ENCODE measurements at places on chromosomes 3 and 15.

DNA sequence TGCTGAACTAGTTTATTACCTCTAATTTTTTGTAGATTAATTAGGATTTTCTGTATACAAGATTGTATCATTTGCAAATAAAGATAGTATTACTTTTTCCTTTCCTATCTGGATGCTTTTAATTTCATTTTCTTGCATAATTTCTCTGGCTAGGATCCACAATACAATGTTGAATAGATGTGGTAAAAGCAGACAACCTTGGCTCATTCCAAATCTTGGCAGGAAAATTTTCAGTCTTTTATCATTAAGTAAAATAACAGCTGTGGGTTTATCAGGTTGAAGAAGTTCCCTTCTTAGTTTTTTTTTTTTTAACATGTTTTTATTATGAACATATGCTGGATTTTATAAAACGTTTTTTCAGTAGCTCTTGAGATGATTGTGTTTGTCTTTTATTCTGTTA lies 422.6 kb downstream of the AGBL1 start:
- DNase-seq, result no peak

DNA sequence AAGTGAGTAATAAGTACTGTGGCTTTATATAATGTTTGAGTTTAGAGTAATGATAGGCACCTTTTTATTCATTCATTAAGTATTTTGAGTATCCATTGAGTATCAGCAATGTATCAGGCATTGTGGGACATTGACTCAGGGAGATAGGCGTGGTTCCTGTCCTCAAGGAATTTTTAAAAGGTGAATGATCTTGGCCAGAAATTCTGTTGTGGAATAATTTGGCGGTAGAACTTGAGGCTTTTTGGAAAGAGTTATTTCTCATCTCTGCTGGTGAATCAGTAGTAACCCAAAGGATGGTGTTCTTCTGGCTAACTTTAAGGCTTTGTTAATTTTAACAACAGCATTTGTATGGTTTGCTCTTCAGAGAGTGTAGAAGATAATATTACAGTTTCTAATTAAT lies 2.0 kb downstream of the RAB7A start:
- no peak for DNase-seq

- DNase-seq, result no peak
Observed at GRCh38 chr3:4426261-4426781, 40.7 kb downstream of the SUMF1 start.

- DNase-seq, result no peak
Observed at GRCh38 chr15:58748852-58749531, 515 bp downstream of the ADAM10 start.

GRCh38 chr3:196323016-196323415 lies 5.0 kb upstream of the DYNLT2B start:
- DNase-seq, result no peak

DNA sequence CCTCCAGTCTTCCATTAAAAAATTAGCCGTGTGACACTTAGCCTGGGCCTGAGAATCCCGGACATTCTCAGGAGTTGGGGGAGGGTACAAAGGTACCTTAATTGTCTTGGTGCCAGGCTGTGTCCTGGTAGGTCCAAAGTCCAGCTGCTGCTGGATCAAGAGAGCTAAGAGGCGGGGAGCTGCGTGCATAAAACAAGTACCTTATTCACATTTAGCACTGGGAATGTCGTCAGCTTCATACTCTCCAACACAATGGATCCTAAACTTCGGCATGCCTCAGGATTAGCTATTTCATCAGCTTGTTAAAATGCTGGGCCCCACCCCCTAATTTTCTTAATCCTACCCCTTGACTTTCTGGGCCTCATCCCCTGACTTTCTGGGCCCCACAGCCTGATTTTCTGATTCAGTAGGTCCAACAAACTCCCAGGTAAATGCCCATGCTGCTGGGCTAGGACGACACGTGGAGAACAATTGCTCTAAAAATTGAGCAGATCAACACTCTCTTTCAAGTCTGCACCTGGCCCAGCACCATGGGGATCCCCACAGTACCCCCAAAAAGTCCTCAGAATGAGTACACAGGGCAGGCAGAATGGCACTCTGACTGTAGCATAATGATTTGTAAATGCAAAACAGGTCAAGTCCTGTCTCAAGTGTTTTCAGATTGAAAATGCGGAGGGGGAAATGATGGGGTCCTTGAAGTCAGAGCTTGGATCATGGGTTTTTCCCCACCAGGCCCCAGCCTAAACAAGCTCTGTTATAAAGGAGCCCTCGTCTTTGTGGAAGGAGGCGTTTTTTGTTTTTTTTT lies 5.6 kb upstream of the AEN start:
- no peak for DNase-seq

GRCh38 chr3:113753376-113753985 lies 6.6 kb downstream of the ATP6V1A start:
- DNase-seq, result no peak

- no peak for DNase-seq
Observed at GRCh38 chr3:129610276-129610675, 3.8 kb upstream of the PLXND1 start.

DNA sequence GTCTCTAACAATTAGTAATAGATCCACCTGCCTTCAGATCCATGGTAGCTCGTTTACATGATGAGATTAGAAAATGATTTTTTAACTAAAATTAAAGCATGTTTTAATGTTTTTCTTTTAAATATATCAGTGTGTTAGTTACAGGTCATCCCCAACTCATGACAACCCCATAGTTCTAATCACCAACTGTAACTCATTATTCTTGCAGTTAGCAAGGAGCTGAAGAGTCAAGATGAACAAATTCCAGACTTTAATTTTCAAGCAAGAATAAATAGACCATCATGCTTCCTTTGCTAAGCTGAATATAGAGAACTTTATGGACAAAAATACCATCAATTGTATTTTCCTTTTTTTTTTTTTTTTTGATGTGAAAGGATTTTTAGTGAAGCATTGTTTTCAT lies 101.1 kb downstream of the TOP2B start:
- DNase-seq, result no peak

- no peak for DNase-seq
Observed at GRCh38 chr3:126392246-126392645, 2.5 kb upstream of the CFAP100 start.

DNA sequence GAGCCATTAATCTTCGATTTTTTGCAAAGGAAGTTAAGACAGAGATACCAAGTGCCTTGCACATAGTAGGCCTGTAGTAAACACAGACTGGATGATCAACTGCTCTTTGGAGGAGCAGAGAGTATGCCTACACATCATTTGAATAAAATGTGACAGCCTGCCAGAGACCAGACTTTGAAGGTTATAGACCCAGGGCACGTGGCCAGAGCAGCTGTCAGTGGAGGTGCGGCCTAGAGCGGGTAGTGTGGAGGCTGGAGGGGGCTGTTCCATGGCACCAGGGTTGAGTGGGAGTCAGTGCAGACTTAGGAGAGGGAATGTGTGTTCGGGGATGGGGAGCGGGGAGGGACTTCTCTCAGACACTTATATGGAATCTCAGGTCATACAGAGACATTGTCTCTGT lies 80.8 kb downstream of the SMAD3 start:
- DNase-seq, result no peak

GRCh38 chr3:4588466-4588865 lies 95.3 kb downstream of the ITPR1 start:
- DNase-seq, result no peak

DNA sequence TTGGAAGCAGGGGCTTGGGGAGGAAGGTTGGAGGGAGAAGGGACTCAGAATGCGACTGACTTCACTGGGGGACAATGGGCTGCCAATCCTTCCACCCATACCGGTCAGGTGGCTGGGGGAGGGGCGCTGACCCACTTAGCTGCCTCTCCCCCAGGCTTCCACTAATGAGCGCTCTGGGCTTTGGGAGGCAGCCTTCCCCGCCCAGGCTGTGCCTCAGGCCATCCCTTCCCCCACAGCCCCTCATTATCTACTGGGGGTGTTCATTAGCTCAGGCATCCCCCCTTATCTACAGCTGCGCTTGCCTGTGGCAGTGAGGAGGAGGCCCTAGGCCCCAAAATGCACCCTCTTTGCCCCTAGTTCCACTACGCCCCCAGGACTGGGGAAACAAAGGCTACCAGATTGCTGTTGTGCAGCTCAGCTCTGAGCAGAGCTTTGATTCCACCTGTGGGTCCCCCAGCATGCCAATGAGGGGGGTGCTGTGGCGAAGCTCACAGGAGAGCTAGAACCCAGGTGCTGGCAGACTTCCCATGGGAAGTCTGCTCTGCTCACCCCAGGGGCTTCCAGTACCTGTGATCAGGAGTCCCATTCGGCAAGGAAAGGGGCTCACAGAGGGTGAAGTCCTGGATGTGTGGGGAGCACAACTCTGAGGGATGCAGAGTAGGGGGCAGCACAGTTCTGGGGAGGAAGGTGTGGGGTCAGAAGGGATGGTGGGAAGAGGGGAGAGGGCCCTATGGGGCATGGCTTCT lies 29.4 kb upstream of the SEMA3F start:
- no peak for DNase-seq

- DNase-seq, result no peak
Observed at GRCh38 chr3:172315401-172316091, 132.7 kb downstream of the GHSR start.

DNA sequence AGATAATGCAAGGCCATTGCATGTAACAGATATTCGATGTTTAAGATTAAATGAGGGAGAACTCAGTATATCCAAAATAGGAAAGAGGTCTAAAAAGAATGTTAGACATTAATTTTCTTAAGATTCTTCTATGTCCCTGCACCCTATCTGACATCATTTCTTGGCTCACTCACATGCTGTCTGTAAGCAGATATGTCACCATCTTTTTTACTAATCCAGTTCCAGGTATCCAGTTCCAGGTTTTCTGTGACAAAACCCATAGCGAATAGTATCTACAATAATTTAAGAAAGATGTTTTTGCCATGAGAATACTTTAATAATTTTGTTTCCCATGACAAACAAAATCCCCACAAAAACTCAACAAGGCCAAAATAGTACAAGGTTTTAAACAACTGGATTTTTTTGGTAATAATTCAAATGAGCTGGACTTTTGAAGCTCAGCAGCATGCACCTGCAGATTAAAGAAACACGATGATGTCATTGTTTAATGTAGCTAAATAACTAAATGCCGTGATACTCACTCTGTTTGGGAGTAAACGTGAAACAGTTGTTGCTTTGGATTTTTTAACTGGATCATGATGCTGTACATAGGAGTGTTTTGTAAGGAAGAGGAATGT lies 867.6 kb downstream of the EPHA3 start:
- no peak for DNase-seq

GRCh38 chr3:73437828-73438227 lies 186.9 kb downstream of the PDZRN3 start:
- DNase-seq, result no peak

Data from tibial nerve (tissue), 4 donors.